Left lung (tissue), 14 donors: ENCODE measurements at places on chromosomes 12 and 14. TPM values are rescaled to one million over a fixed set of nuclear protein-coding genes. Genes with fewer than 3 reads are reported as not detected.

SERPINA4 gene
- 1.3 TPM for polyA plus RNA-seq

DNA sequence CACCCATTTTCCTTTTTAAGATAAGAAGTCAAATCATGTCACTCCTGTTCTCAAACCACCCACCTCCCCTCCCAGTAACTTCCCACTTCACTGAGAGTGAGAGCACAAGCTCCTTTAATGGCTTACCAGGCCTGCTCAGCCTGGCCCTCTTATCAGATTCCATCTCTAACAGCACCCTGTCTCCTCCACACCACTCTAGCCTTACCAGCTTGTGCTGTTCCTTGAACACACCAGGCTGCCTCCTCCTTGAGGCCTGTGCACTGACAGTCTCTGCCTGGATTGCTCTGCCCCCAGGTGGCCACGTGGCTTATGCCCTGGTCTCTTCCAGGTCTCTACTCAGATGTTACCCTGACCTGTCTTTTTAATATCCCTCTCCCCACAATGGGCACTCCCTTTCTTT is 40.1 kb upstream of the EVL start:
- peak; percentile 42 for DNase-seq

- no peak for DNase-seq
These were observed 8.9 kb downstream of the MSRB3 start for GRCh38 chr12:65287426-65287825.

DNA sequence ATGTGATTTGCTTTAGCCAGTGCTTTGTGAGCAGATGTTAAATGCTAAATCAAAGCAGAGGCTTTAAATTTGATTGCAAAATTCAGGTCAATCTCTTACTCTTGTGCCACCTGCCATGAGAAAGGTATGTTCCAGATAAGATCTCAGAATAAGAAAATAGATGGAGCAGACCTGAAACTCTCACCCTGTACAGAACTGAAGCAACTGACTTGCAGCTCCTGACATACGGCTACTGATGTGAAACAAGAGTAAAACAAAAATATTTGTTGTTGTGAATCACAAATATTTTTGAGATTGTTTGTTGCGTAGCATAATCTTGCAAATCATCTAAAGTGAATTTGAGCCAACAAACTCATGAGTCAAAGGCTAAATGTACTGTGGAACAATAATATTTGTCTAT is 3.5 kb upstream of the OSBPL8 start:
- no peak for DNase-seq

C12orf50 gene
- polyA plus RNA-seq = 0.65 TPM

GRCh38 chr12:113325916-113326315 is 9.0 kb downstream of the SLC8B1 start:
- peak; percentile 35 for DNase-seq

CD69 gene
- 4.2 TPM for polyA plus RNA-seq

FUT8 gene
- polyA plus RNA-seq = 33.6 TPM

GPR137C gene
- polyA plus RNA-seq = 6.7 TPM

DCN gene
- 1,679 TPM for polyA plus RNA-seq

POC1B gene
- 22.5 TPM for polyA plus RNA-seq

DNA sequence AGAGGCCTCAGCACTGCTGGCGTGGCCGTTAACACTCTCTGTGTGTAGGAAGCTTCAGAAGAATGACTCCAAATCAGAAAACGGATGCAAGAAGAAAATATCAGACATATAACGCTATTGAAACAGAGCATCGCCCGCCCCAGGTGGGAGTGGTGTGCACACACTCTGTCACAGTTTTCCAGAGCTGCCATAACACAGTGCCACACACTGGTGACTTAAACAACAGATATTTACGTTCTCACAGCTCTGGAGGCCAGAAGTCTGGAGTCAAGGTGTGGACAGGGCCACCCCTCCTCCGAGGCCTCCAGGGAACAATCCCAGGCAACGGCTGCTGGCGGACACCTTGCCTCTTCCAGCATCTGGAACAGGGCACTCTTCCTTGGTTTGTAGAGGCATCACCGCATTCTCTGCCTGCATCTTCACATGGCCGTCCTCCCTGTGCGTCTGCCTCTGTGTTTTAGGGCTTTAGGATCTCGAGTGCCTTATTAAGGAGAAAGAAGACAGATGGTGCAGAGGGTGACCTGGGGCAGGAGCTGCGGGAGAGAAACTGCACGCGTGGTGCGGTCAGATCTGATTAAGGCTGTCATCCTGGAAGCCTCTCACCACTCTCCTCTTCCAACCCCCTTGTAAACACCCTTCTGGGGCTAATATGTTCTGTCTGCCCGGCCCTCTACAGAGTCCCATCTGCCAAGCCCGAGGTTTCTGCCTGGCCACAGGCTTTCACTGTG is 141.0 kb downstream of the SLC15A4 start:
- no peak for DNase-seq

DNA sequence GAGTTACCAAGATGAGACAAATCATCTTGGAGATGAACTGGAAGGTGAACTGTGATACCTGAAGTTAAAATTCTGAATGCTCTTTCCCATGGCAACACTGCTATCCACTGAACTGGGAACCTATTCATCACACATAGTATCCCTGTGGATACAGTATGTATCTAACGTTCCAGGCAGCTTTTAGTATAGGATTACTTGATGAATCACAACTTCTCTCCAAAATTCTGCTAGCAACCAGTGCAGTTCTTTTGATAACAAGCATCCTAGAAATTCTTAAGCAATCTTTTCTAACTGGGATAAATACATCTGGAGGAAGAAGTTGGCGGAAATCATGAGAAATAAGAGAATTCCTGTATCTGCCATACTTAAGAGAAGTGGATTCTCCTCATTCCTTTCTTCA is 66.4 kb downstream of the PAWR start:
- no peak for DNase-seq

DNA sequence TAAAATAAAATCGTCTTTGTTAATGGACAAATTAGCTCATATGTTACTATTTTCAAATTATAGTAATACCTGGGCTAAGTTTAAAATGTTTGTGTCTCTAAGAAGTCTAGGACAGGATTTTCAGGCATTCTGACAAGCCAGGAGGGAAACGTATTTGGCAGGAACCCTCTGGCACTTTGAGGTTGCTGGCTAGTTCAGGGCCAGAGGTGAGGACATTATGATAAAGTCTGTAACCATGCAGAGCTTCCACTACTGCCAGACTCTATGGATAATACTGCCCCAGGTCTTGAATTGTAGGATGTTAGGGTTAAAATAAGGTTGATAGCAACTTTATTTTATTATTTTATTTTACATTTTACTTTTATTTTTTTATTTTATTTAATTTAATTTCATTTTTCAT is 56.4 kb downstream of the RPAP3 start:
- DNase-seq = no peak

SERPINA3 gene
- polyA plus RNA-seq = 1.4 TPM

RECQL gene
- polyA plus RNA-seq = 33.0 TPM

GRCh38 chr12:62808166-62808879 is 126.6 kb downstream of the PPM1H start:
- no peak for DNase-seq

PRB2 gene
- not detected for polyA plus RNA-seq

LALBA gene
- not detected for polyA plus RNA-seq

- DNase-seq = no peak
These were observed 59.4 kb downstream of the PITPNM2 start for GRCh38 chr12:123091230-123092150.

DNA sequence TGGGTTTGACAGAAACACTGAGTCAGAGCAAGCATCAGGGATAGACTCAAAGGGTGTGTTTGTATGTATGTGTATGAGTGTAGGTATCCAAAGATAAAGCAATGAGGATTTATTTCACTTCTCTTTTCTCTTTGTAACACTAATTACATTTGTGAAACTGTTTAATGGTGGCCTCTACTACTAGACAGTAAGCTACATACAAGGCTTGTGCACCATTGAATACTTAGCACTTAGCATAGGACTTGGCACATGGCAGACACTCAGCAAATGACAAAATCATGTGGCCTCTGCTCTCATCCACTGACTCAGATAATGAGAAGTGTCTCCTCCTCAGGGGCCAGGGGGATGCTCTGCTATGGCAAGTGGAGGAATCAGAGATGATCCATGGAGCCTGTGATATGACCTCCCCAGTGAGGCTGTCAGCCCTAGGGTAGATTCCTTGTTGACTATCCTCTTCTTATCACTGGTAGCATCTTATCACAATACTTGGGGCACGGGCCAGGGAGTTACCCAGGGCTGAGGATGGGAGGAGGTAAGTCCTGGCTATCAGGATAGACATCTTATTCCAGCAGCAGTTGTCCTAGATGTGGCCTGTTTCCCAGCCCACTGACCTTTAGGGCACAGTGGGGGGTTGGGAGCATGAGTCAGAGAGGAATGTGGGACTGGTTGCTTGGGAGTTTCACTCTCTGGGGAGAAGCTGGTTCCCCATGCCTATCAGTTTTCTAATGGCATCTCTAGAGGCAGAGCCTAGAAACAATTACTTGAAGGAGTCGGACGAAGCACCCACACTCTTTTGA is 71.2 kb upstream of the HOXC13 start:
- no peak for DNase-seq

DNA sequence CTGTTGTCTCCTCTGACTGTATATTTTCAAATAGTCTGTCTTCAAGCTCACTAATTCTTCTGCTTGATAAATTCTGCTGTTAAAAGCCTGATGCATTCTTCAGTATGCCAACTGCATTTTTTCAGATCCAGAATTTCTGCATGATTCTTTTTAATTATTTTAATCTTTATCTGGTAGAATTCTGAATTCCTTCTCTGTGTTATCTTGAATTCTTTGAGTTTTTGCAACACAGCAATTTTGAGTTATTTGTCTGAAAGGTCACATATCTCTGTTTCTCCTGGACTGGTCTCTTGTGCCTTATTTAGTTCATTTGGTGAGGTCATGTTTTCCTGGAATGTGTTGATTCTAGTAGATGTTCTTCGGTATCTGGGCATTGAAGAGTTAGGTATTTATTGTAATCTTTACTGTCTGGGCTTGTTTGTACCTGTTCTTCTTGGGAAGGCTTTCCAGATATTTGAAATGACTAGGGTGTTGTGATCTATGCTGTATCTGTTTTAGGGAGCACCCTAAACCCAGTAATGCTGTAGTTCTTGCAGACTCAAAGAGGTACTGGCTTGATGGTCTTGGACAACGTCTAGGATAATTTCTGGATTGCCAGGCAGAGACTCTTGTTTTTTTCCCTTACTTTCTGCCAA is 193.8 kb upstream of the NPAS3 start:
- DNase-seq = no peak

SLC6A13 gene
- polyA plus RNA-seq = 2.6 TPM

GRCh38 chr12:131682510-131682895 is 28.4 kb upstream of the SFSWAP start:
- no peak for DNase-seq

GRCh38 chr14:46769292-46769691 is 117.7 kb upstream of the RPL10L start:
- DNase-seq = no peak

- no peak for DNase-seq
These were observed 29.0 kb downstream of the CDK17 start for GRCh38 chr12:96371138-96371789.

DNA sequence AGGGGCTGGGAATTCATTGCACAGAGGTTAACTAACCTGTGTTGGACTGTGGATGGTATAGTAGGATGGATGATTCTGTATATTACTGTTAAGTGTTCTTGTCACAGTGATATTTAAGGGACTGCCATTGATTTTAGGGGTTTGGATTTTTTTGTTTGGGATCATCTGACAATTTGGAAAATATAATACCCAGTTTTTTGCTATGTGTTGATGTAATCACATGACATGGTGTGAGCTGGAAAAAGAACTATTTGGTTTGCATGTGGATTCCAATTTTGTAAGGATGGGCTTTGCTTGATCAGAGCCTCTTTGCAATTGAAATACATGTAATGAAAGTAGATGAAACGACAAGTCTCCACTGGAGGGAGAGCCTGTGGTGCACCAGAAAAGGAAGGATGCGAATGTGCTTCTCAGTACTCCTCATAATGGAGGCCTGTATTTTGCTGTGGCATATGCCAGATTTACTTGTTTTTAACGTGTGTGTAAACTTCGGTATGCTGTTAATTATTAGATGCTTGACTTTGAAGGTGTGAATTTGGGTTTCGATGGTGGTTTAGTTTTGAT is 2.7 kb downstream of the DYRK2 start:
- no peak for DNase-seq

GRIP1 gene
- 6.6 TPM for polyA plus RNA-seq

DNA sequence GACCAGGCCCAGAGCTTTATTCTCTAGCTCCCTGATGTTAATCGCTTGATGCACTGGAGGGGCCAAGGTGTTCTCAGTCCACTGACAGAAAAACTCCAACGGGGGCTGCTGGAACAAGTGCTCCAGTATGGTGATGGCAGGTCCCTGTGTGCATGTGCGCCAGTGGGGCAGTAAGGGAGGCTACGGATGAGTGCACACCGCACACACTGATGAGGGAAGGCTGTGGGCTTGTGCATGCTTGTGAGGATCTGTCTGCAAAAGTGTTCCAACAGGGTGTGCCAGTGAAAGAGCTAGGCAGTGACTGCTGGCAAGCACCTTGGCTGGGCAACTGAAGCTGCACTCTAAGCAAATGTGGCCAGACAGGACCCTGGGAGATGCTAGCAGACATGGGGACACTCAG is 229.7 kb upstream of the FOXG1 start:
- DNase-seq = no peak

GRCh38 chr14:33945210-33946088 is 5.4 kb downstream of the EGLN3 start:
- DNase-seq = no peak

- DNase-seq = no peak
These were observed 519 bp downstream of the MORN3 start for GRCh38 chr12:121668750-121669520.

CKB gene
- 168 TPM for polyA plus RNA-seq

NPFF gene
- not detected for polyA plus RNA-seq

DNA sequence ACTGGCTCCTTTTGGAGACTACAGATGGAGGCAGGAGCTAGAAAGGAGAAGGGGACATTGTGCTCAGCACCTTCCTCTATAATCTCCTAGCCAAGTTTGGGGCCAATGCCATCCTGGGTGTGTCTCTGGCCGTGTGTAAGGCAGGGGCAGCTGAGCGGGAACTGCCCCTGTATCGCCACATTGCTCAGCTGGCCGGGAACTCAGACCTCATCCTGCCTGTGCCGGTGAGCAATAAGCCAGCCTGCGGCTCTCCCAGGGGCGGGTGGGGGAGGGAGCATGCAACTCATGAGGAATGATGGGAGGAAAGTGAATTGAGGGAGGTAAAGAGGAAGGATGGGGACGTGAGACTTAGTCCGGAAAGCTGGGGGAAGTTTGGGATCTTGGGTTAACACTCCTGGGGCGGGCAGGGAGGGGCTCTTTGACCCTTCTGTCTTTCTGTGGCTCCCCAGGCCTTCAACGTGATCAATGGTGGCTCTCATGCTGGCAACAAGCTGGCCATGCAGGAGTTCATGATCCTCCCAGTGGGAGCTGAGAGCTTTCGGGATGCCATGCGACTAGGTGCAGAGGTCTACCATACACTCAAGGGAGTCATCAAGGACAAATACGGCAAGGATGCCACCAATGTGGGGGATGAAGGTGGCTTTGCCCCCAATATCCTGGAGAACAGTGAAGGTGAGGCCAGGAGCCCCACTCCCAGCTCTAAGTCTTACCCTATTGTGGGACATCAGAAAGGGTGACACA is 3.3 kb downstream of the ENO2 start:
- DNase-seq = no peak

TESPA1 gene
- 1.5 TPM for polyA plus RNA-seq

- no peak for DNase-seq
These were observed 33.3 kb upstream of the BEGAIN start for GRCh38 chr14:100620255-100621100.

TAS2R31 gene
- 1.2 TPM for polyA plus RNA-seq
